ENCODE measurements at places on chromosomes 4 and X.

GRCh38 chrX:37666516-37666915, 19.1 kb upstream of the XK start:
- DNase-seq = no peak

- no peak for DNase-seq
Observed at GRCh38 chrX:43847352-43847751, 34.9 kb downstream of the MAOB start.

GRCh38 chr4:25977397-25978170, 63.6 kb downstream of the SMIM20 start:
- no peak for DNase-seq

DNA sequence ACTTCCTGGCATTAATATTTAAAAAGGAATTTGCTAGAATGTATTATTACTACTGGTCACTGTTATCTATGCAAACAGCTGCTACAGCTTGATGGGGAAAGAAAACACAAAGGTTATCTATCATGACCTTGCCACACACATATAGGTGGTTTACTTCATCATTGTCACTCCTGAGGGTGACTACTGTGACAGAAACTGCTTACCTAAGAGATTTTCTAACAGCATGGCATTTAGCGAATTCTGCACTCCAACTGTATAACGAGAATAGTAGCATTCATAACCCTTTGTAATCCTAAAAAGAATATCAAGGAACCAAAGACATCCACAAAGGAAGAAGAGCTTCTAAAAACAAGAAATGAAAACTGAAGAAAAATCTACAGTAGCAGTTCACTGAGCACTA, 74.6 kb upstream of the SPOCK3 start:
- no peak for DNase-seq

GRCh38 chr4:82501154-82501442, 60.7 kb downstream of the TMEM150C start:
- no peak for DNase-seq

Measured in stimulated activated CD8-positive, alpha-beta memory T cell treated with anti-CD3 and anti-CD28 coated beads, Interleukin-7, amount 100 ng/mL, for 1 hour (primary cell).